NCI-H2081 (cell line): ENCODE measurements at places on chromosomes 1 and 21.

GRCh38 chr21:35345954-35346353 lies 296.9 kb upstream of the RUNX1 start:
- no peak for DNase-seq

- DNase-seq: no peak
Observed at GRCh38 chr1:26102119-26102518, 9.5 kb upstream of the PDIK1L start.

GRCh38 chr1:168050307-168050706 lies 86.4 kb downstream of the GPR161 start:
- DNase-seq: peak; percentile 29

- no peak for DNase-seq
Observed at GRCh38 chr1:7280347-7280960, 490.6 kb upstream of the VAMP3 start.

DNA sequence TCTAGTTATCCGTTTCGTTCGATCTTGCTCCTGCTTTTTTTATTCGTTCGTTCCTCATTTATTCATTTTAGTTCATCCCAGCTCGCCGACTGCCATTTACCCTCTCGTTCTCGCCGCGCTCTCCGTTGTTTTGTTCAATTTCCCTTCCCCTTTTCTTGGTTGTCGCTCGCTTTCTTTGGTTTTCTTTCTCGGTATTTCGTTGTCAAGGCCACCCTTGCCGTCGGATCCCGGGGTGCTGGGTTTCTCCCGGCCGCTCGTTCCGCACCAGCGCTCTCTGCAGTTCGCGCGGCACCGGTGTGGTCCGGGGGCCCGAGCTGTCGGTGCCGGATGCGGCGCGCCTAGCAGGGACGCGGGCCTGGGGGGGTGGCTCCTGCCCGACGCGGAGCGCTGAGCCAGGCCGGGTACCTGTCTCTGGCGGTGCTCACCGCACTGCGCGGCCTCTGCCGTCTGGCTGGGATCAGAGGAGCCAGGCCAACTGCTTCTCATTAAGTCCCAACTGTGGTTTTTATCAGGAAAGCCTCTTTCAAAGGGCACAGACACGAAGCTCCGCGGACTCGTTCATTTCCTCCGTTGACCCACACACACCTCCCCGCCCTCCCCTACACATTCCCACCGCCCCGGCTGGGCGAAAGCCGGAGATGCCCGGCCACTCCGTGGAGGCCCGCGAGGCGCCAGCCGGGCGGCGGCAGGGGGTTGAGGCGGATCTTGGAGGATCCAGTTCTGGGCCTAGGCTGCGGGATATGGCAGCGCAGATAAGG lies 1.6 kb downstream of the ALX3 start:
- no peak for DNase-seq
